ENCODE measurements at places on chromosomes 4 and X.

GRCh38 chr4:94454405-94454804 is 2.7 kb downstream of the PDLIM5 start:
- DNase-seq, result no peak

GRCh38 chr4:53598483-53598882 is 7.2 kb upstream of the LNX1 start:
- no peak for DNase-seq

- DNase-seq, result peak; percentile 24
Observed at GRCh38 chrX:12894074-12895030, 12.1 kb upstream of the TLR8 start.

- DNase-seq, result no peak
Observed at GRCh38 chr4:147964266-147964880, 232.5 kb downstream of the ARHGAP10 start.

DNA sequence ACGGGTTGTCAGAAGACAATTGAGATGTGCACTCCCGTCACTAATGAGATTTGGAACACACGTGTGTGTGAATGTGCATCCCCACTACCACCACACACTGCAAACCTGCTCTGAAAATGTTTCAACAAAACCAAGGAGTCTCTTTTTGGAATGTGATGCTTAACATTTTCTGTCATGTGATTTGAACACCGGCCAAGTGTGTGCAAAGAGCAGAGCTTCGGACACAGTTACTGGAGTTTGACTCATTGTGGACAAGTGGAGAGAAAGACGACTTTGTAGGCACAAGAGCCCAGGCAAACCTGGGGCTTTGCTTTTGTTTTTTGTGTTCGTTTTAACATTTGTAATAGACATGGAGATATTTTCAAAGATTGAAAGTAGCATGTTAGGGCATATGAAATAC is 49.2 kb downstream of the CCKAR start:
- peak; percentile 37 for DNase-seq

Data from fibroblast of skin of right quadriceps (primary cell).